ENCODE measurements at places on chromosomes 4 and X. TPM values are rescaled to one million over a fixed set of nuclear protein-coding genes. Genes with fewer than 3 reads are reported as not detected.

- no peaks in the 10 kb centered on the region for H3K36me3 ChIP-seq
- no peaks in the 10 kb centered on the region for H3K27me3 ChIP-seq
- no peaks in the 10 kb centered on the region for H3K4me1 ChIP-seq
- no peak overlapping the region for H3K4me3 ChIP-seq
- no peak for DNase-seq
These were observed 40.1 kb upstream of the HMGB3 start for GRCh38 chrX:150942942-150943594.

- H3K27me3 ChIP-seq = no peaks in the 10 kb centered on the region
- no peak overlapping the region for H3K4me3 ChIP-seq
- no peaks in the 10 kb centered on the region for H3K36me3 ChIP-seq
- no peaks in the 10 kb centered on the region for H3K4me1 ChIP-seq
- DNase-seq = no peak
These were observed 5.4 kb upstream of the GLRA3 start for GRCh38 chr4:174834477-174834876.

Gene FSTL5
- not detected for total RNA-seq

GRCh38 chrX:63686878-63687714 lies 97.9 kb downstream of the ARHGEF9 start:
- no peaks in the 10 kb centered on the region for H3K36me3 ChIP-seq
- H3K4me3 ChIP-seq = no peak overlapping the region
- no peak for DNase-seq
- no peak overlapping the region for H3K27ac ChIP-seq
- H3K4me1 ChIP-seq = no peaks in the 10 kb centered on the region

Measured in kidney (tissue), 22 donors.